ENCODE measurements at places on chromosomes 12 and 14.

GRCh38 chr14:67889455-67889854 is 69.9 kb downstream of the RAD51B start:
- no peak for DNase-seq

- DNase-seq: no peak
These were observed 25.5 kb upstream of the ADIPOR2 start for GRCh38 chr12:1665366-1665765.

DNA sequence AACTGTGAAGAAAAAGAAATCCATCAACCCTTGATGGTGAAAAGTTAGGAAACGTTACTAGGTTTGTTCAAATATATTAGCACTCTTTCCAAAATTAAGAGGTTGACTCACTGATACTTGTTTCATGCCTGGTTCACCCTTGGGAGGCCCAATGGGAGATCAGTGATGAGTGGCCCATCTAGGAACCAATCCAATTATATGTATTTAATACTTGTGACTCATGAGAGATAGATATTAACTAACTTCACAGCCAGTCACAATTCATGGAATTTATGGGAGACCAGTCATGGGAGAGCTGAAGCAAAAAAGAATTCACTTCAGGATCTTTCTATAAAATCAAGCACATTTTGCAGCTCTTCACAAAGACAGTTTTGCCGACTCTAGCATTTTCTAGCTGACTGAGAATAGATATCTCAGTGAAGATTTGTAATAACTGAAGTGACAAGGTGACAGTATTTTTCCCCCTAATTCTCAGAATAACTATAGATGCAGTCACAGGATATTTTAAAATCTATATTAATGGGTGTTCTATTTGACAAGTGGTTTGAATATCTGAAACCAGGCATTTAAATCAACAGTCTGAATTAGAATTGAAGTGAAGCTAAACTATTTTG is 230.2 kb downstream of the EPS8 start:
- no peak for DNase-seq

DNA sequence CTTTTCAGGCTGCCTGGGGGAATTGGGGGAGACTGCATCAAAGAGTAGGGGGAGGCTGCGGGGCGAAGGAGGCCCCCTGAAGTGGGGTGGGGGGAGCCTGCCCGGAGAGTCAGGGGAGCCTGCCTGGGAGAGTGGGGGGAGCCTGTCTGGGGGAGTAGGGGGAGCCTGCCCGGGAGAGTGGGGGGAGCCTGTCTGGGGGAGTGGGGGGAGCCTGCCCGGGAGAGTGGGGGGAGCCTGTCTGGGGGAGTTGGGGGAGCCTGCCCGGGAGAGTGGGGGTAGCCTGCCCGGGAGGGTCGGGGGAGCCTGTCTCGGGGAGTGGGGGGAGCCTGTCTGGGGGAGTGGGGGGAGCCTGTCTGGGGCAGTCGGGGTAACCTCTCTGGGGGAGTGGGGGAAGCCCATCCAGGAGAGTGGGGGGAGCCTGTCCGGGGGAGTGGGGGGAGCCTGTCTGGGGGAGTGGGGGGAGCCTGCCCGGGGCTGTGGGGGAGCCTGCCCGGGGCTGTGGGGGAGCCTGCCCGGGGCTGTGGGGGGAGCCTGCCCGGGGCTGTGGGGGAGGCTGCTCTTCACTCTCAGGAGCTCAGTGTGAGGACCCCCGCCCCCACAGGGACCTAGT is 6.5 kb upstream of the DEGS2 start:
- no peak for DNase-seq

- DNase-seq: no peak
These were observed 11.6 kb downstream of the RBM19 start for GRCh38 chr12:113954547-113954946.

GRCh38 chr14:45649051-45649450 is 396.0 kb upstream of the MIS18BP1 start:
- no peak for DNase-seq

DNA sequence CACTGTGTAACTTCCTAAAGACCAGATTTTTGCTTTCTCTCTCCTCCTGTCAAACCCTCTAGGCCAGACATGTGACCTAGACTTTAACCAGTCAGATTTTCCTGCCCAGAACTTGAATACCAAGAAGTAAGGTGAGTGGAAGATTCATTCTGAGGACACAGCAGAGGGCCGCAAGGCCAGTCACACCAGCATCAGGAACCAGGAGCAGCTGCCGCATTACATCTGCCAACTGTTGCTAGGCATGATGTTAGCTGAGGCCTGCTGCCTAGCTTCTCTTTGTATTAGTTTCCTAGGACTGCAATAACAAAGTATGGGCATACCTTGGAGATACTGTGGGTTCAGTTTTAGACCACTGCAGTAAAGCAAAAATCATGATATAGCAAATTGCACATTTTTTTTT is 101.9 kb upstream of the BMP4 start:
- DNase-seq: no peak

GRCh38 chr12:128474916-128475315 is 207.9 kb downstream of the TMEM132C start:
- no peak for DNase-seq

GRCh38 chr14:22849212-22849819 is 12.9 kb downstream of the MMP14 start:
- no peak for DNase-seq

GRCh38 chr12:88546226-88546625 is 34.0 kb downstream of the KITLG start:
- no peak for DNase-seq

GRCh38 chr12:47763481-47764346 is 5.0 kb upstream of the RAPGEF3 start:
- DNase-seq: peak; percentile 96
